ENCODE measurements at places on chromosomes 3 and 15. TPM values are rescaled to one million over a fixed set of nuclear protein-coding genes. Genes with fewer than 3 reads are reported as not detected.
A peak's percentile ranks its signal among the peaks of the same experiment; 100 is the strongest.

The P2RY13 gene
- total RNA-seq = not detected

The TMPRSS7 gene
- not detected for total RNA-seq

The MAPKBP1 gene
- 18.5 TPM for total RNA-seq

The ZSCAN29 gene
- total RNA-seq = 14.6 TPM

The PFKFB4 gene
- 3.1 TPM for total RNA-seq

The CCDC9B gene
- 25.1 TPM for total RNA-seq

The GOLGA6L10 gene
- total RNA-seq = 0.92 TPM

GRCh38 chr15:100602823-100603393, 519 bp downstream of the ASB7 start:
- peak; percentile 1 for DNase-seq

DNA sequence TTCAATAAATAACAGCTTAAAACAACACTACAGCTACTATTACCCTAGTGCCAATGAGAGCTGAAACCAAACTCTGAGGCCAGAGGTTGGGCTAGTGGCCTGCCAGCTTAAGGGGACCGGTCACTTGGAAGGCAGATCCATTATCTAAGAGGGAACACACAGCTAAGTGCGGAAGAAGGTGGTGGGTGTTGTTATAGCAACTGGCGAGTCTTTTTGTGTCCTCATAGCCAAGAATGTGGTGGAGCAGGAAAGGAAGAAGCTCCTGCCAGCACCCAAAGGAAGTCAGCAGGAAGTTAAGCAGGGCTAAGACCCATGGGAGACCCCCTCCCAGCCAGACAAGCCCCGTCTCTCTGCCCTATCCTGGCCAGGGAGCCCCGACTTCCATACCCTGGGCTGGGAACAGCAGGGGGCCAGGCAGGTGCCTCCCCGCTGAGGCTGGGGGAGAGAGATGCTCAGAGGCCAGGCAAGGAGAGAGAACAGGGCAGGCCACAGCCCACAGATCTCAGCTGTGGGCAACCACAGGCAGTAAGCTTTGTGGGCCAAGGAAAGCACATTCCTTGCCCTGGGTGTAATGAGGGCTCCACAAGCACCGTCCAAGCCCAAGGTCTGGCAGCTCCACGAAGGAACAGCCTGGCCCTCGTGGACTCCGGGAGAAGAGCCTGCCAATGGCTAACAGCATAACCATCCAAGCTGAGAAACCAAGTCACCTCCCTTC, 34.0 kb upstream of the HRH1 start:
- peak; percentile 24 for DNase-seq

DNA sequence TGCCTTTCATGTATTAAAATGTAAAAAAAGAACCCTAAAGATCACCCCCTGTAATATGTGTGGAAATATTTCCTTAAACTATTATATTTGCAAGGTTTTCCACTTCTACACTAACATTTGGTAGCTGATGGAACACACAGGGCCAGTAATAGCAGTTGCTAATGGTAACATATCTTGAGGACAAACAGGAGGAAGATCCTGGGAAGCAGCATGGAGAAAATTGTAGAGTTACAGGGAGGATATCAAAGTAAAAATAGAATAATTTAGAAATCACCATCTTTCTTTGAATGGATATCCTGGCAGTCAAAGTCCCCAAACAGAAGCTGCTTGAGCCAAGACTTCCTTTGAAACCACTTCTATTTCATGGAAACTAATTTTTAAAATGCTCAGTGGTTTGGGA, 29.5 kb upstream of the OSTN start:
- no peak for DNase-seq

- no peak for DNase-seq
Measured at GRCh38 chr15:77053709-77054108, 17.2 kb downstream of the TSPAN3 start.

- no peak for DNase-seq
Measured at GRCh38 chr3:107028626-107029025, 348.6 kb upstream of the CCDC54 start.

GRCh38 chr3:1766384-1766783, 332.3 kb upstream of the CNTN4 start:
- no peak for DNase-seq

DNA sequence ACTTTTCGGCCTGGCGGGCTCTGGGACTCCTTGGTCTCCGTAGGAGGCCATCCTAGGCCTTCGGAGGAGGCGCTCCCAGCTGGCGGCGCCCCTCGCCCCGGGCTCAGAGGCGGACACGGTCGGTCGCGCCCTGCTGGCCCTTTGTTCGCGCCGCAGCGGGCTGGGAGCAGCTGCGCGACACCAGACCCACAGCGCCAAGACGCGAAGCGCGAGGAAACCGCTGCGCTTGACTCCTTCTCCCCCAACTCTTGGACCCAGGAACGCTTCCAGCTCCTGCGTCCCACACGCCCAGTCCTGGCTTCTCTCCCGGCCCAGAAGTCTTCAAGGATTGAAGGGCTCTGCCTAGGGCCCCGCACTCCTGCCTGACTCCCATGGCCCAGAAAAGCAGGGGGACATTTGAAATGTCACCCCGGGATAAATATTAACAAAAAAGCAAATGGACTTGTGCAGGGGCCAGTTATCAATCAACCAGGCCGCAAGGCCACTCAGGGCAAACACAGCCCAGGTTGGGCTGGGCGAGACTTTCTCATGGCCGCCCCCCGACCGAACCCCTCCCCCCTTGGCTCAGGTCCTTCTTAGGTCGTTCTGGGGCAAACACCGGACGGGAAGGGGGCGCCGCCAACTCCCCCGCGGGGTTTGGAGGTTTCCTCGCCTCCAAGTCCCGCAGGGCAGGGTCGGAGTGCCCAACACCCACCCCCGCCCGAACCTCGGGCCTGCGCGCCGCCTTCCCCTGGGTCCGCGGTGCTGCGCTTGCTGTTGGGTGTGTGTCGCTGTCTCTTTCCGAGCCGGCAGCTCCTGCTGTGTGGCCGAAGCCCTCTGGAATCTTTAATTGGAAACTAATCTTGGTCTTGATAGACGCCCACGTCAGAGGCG, 5.1 kb downstream of the ONECUT1 start:
- DNase-seq = no peak

DNA sequence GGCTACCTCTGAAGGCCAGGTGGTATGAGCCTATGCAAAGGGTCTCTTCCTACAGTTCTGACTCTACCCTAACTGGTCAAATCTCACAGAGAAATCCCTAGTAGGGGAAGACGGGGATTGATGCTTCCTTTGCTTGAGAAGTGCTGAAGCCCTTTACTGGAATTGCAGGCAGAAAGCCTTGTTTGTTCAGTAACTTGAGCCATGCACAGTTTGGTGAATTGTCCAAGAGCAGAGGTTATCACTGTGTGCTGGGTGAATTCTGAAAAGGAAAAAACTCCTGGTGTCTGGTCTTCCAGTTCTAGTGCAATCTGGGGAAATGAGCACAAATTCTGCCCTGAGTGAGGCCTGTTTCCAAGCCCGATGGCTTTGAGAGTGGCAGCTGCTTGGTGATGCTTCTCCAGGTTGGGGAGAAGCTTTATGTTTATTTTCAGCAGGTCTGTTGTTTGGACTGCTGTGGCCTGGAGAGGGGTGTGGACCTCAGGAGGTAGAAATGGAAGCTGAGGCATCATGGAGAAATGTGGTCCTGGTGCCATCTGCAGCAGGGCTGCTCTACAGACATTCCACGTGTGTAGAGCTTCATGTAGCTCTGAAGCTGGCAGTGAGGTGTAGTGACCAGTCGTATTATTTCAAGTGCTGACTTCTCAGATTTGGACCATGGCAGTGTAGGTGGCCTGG, 60.9 kb downstream of the ARNT2 start:
- no peak for DNase-seq

- no peak for DNase-seq
Measured at GRCh38 chr15:47364230-47365141, 352.8 kb upstream of the SEMA6D start.

DNA sequence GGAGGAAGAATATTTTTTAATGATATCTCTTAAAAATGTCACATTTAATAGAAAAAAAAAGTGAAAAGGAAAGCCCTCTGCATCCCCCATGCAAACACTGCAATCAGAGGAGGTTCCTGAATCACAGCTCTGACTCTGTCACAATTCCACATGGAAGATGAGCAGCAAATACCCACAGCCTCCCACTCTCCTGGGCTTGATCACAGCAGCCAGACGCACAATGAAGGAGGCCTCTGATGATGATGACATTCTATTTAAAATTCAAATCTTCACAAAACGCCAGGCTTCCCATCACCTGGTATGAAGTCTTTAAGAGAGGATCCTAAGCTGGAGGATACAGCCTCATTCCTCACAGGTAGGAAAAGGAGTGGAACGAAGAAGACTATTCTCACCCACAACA, 9.1 kb upstream of the DIS3L start:
- no peak for DNase-seq

DNA sequence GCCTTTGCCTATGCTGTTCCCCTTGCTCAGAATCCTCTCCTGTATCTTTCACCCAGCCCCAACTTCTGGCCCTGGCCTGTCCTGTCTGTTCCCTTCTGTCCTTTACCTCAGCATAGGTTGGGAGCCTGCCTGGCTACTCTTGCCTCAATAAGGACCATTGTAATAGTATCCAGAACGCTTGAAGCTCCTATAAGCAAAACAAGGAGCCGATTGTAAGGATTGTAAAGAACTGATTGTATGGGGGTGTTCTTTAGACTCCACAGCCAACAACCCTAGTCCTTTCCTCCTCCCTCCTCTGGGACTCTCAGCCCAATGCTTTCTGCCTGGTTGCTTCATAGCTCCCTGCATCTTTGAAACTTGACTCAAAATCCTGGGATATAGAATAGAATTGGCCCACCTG, 18.7 kb upstream of the RAD54L2 start:
- DNase-seq = no peak

GRCh38 chr15:66768987-66769386, 67.0 kb downstream of the SMAD6 start:
- DNase-seq = no peak

DNA sequence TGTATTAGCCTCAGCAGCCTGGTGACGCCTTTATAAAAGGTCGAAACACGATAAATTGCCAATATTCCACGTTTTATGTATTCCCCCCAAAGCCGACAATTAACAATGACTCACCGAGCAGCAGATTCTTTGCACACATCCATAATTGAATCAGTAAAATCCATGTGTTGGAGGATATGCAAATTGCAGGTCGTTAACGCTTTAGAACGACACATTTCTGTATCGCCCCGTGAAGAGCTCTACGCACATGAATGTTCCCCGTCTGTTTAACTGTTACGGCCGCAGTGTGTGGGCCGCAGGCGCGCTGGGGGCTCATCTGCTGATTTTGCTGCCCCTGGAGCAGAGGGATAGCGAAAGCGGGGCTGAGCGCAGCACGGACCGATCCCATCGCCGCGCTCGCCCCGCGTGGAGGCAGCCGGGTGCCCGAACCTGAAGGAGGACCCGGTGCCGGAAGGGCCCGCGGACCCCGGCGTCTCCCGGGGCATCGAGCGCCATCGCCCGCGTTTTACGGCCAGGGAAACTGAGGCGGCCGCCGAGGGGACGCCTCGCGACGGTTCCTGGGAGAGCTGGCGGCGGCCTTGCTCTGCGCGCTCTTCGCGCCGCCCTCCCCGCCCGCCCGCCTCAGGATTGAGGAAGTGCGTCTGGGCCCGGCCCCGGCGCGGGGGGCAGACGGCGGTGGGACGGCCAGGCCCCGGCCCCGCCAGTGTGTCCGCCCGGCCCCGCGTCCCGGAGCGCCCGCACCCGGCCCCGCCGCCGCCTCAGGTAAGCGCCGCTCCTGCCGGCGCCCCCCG, at the start of gene LRRK1:
Gene LRRK1 (plus strand): TSS at position 668 of the 791 bp plus-strand sequence. CDS start 5,276 bp downstream, outside the sequence.
- no peak for DNase-seq

DNA sequence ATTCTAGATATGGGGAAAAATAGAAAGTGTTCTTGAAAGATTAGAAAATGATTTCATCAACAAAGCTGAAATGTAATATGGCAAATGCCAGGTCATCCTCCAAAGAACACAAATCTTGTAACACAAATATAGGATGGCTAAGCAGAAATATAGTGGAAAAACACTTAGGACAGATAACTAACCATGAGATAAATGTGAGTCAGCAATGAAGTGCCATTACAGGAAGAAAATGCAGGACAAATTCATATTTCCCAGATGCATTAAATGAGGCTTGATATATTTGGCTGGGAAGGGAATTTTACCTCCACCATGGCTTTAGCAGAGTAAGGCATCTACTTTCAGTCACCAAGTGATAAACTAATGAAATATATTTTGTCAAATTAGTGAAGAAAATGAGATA, 92.8 kb upstream of the SEMA6D start:
- no peak for DNase-seq

DNA sequence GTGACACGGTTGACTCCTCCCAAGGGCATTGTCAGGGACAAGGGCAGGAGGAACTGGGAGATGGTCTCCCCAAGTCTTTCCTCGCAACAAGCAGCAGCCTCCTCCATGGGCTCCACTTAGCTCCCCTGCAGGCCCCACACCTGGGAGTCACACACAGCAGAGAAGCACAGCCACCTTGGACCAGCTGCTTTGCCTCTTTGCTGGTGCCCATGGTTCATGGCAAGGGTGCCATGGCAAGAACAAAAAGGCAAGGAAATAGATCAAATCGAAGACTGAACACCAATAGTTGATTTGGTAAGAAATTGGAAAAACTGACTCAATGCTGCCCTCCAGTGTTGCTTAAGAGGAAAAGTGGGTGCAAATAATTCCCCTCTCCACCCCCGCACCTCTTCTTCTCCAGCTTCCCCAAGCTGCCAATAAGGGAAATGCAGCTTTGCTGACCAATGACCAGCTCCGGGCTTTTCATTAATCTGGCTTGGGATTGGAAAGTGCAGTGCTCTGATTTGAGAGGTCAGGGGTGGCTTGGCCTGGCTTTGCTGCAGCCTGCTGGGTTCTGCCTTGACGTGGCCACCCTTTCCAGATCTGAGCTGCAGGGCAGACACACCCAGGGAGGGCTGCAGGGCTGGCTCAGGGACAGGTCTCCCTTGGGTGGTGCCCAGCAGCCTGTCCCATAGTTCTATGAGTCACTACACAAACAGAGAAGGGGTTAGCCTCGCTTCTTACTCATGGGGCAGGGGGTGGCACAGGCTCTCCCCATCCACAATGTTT, 162.0 kb downstream of the KLF13 start:
- DNase-seq = peak; percentile 78

GRCh38 chr15:90327311-90327710, 24.8 kb upstream of the ZNF774 start:
- DNase-seq = no peak

DNA sequence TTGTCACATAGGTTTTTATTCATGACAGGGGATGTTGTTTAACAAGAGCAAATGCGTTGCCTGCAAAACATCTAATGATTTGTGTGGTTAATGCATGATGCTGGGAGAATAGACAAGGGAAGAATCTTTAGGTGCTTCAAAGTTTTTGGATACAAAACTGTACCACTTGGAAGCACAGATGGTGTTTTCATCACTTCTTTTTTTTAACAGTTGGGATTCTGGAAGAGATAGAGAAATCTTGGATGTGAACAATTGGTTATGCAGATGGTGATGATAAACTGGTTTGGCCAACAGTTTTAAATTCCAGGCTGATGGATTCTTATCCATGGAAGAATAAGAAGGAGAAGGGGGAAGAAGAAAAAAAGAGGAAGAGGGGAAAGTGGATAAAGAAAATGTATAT, 379.4 kb downstream of the KCNH8 start:
- no peak for DNase-seq

- DNase-seq = peak; percentile 5
Measured at GRCh38 chr3:125123451-125124305, 67.9 kb upstream of the HEG1 start.

GRCh38 chr3:63886858-63887257, 23.2 kb downstream of the ATXN7 start:
- no peak for DNase-seq

- no peak for DNase-seq
Measured at GRCh38 chr3:151499168-151499567, 38.3 kb upstream of the IGSF10 start.
